ENCODE measurements at places on chromosomes 6 and 20.

- DNase-seq = no peak
These were observed 123.9 kb upstream of the NXT1 start for GRCh38 chr20:23226612-23227265.

- DNase-seq = no peak
These were observed 126.1 kb downstream of the ARHGAP18 start for GRCh38 chr6:129583866-129584265.

DNA sequence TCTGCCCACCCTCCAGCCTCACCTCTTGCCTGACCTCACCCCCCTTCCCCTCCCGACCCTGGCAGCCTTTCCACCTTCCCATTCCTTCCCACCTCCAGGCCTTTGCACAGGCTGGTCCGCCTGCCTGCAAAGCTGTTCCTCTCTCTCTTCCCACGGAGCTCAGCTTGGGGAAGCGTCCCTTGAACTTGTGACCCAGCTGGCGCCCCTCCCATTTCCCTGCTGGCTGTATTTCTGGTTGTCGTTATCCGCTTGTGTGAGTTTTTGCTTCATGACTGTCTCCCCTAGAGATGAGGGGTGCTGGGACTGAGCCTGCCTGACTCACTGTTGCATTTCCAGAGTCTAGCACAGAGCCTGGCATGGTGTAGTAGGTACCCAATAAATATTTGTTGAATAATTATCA, 32.5 kb downstream of the VSTM2L start:
- no peak for DNase-seq

DNA sequence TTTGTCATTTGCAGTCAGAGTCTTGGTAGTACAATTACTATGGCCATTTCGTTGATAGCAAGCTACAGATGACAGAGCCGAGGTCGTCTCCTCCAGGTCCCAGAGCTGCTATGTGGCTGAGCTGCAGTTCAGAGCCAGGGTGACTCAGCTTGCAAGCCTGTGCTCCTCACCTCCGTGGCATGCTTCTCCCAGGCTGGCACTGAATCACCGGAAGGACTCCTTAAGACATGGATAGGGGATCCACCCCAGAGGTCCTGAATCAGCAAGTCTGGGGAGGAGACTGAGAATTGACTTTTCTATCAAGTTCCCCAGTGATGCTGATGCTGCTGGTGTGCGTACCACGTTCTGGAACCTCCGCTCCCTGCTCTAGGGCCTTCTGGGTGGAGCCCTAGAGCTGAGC, 291.2 kb downstream of the CDH26 start:
- no peak for DNase-seq

- no peak for DNase-seq
These were observed 4.2 kb downstream of the BEND6 start for GRCh38 chr6:56959094-56959493.

- no peak for DNase-seq
These were observed 36.2 kb upstream of the CDKAL1 start for GRCh38 chr6:20498041-20498385.

DNA sequence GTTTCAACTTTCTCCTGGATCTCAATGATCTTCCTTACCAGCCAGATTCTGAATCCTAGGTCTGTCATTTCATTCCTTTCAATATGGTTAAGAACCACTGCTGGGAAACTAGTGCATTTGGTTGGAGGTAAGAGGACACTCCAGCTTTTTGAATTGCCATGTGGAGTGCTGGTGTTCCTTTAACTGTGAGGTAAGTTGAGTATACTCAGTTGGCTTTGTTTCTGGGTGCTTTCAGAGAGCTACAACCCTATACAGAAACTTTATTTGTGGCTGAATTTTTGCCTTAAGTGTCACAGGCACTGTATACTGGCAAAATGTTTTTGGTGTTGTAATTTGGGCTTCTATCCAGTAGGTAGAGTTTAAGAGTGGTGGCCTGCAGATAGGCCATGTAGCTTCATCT, 175.8 kb downstream of the TBC1D32 start:
- DNase-seq = no peak

- DNase-seq = no peak
These were observed 147.8 kb downstream of the CD83 start for GRCh38 chr6:14265049-14266021.

DNA sequence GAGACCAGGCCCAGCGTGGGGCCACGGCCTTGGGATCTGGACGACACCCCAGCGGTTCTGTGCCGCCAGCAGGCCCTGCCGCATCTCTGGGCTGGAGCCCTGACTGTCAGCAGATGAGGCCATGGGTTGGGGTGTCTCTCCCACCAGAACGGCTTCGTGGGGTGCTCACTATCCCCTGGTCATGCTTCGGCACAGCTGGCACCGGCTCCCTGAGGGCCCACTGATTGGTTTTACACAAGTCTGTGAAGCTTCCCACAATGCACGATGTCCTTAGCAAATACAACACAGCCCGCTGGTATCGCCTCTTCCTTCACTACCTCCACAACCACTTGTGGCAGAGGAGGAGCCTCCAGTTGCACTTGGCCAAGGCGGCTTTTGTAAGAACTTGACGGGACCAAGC, 94.3 kb downstream of the THBS2 start:
- DNase-seq = no peak

DNA sequence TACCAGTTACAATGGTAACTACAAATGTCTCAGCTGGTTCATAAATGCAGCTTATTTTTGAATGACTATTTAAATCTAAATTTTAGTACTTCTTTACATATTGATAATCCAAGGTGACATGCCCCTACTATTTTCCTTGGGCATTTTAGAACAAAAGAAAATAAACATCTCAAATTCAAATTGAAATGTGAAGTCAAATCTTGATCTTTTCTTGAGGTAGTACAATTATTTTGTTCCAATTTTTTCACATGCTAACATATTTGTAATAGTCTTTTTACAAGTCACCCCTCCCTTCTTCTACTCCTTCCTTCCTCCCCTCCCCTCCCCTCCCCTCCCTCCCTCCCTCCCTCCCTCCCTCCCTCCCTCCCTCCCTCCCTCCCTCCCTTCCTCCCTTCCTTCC, 370.1 kb upstream of the MMS22L start:
- no peak for DNase-seq
